Activated CD8-positive, alpha-beta memory T cell treated with anti-CD3 and anti-CD28 coated beads for 4 hours (primary cell): ENCODE measurements at places on chromosomes 11 and 22.
A peak's percentile ranks its signal among the peaks of the same experiment; 100 is the strongest.

- DNase-seq, result no peak
These were observed 59.9 kb downstream of the GRIK4 start for GRCh38 chr11:120571476-120571875.

GRCh38 chr11:57482782-57483561 is 22.6 kb downstream of the RTN4RL2 start:
- peak; percentile 62 for DNase-seq

GRCh38 chr22:20810645-20811044 is 36.7 kb downstream of the SERPIND1 start:
- DNase-seq, result peak; percentile 6

GRCh38 chr22:20022978-20023613 is 2.2 kb downstream of the TANGO2 start:
- DNase-seq, result no peak

GRCh38 chr22:41491374-41492100 is 22.6 kb downstream of the ACO2 start:
- no peak for DNase-seq

DNA sequence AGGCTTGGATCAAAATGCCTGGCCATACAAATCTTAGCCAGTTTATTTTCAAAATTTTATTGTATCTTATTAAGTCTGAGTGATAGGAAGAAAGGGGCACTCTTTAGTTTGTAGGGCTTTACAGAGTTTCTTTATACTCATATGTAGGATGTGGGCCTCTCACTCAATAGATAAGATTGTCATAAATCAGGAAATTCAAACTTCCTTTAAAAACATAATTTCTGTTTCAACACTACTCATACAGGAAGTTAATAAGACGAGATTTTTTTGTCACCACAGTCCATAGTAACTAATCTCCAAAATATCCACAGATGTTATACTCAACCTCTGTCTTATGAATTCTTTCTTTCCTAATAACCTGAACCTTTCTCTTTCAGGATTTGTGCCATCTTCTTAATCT is 13.3 kb upstream of the OR56B4 start:
- no peak for DNase-seq

- DNase-seq, result no peak
These were observed 268.1 kb upstream of the ISX start for GRCh38 chr22:34797826-34798225.

- DNase-seq, result no peak
These were observed 9.2 kb upstream of the NDUFS8 start for GRCh38 chr11:68021167-68021787.

DNA sequence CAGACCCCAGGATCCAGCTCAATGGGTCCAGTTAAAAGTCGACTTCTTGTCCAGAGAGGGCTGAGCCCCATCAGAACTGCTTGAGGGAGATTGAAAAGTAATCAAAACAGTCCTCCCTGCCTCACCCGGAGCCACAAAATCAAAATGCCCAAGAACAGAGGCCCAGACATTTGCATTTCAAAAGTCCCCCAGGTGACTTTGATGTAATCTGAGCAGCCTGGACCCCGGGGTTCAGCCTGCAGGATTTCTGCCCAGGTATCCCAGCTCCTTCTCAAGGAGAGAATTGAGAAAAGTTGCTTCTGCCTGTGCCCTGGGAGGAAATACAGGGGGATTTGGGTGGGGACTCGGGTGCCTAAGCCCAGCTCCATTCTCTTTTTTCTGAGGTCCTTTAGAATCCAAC is 1385.0 kb downstream of the TBC1D22A start:
- no peak for DNase-seq

DNA sequence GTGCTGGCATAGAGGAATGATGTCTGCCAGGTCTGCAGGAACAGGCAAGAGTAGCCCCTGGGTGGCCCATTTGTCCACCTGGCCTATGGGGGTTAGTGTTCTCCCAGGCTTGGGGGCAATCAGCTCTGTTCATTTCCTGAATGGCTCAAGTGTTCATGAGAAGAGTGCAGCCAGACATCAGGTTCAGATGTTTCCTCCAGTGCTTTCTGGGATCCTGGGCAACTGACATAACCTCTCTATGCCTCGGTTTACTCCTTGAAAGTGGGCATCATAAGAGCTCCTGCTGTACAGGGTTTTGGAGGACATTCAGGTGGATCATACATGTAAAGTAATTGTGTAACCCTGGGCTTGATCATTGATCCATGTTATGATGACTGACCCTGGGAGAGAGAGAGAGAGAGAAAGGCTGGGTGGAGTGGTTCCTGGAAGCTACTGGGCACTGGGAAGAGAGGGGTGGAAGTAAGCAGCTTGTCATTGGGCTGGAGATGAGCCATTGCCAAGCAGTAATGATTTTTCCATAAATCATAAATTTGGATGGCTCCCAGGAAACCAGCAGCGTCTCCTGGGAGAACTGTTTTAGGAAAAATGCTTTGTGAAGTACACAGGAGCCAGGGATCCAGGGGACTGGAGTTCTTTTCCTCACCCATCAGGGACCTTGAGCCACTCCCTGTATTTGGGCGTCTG is 30.2 kb upstream of the ACCSL start:
- no peak for DNase-seq

DNA sequence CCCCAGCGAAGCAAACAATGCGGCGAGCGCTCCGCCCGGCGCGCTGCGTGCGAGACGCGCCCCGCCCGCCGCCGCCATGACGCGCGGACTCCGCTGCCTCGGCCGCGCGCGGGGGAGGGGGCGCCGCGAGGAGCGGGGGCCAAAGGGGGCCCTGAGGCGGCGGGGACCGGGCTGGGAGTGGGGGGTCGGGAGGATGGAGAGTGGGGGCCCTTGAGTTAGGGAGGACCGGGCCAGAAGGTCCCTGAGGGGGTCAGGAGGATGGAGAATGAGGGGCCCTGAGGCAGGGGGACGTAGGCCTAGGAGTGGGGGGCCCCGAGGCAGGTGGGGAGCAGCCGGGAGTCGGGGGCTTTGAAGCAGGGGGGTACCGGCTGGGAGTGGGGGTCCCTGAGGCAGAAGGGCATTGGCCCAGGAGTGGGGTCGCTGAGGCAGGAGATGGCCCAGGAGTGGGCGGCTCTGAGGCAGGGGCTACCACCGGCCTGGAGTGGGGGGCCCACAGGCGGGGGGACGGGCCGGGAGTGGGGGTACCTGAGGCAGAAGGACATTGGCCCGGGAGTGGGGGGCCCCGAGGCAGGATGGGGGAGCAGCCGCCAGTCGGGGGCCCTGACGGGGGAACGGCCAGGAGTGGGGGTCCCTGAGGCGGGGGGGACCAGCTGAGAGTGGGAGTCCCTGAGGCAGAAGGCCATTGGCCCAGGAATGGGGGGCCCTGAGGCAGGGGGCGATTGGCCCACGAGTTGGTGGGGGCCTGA is at the start of gene BRD1:
Gene BRD1 (minus strand): TSS at position 21 of the 746 bp plus-strand sequence. CDS start 3,556 bp downstream, outside the sequence.
- no peak for DNase-seq

GRCh38 chr11:13038366-13038765 is 29.2 kb downstream of the RASSF10 start:
- DNase-seq, result no peak

DNA sequence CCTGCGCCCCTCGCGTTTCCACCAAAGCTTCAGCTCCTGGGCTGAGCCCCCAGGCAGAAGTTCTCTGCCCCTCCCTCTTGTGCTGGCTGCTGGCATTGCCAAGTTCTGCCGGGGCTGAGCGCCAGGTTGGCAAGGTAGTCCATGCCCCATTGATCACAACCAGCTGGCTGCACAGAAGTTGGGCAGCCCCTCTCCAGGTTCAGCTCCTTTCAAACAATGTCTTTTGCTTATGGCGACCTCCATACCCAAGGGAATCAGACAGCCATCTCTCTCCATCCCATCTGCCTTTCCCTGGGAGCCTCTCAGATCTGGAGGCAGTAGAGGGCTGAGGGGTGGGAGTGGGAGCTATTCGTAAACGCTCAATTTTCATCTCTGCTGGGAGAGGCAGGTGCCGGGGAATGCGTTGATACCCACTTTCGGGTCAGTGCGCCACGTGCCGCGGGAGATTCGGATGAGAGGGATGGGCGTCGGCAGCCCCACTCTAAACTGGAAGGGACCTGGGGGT is 1.5 kb downstream of the ADAMTS8 start:
- DNase-seq, result no peak

DNA sequence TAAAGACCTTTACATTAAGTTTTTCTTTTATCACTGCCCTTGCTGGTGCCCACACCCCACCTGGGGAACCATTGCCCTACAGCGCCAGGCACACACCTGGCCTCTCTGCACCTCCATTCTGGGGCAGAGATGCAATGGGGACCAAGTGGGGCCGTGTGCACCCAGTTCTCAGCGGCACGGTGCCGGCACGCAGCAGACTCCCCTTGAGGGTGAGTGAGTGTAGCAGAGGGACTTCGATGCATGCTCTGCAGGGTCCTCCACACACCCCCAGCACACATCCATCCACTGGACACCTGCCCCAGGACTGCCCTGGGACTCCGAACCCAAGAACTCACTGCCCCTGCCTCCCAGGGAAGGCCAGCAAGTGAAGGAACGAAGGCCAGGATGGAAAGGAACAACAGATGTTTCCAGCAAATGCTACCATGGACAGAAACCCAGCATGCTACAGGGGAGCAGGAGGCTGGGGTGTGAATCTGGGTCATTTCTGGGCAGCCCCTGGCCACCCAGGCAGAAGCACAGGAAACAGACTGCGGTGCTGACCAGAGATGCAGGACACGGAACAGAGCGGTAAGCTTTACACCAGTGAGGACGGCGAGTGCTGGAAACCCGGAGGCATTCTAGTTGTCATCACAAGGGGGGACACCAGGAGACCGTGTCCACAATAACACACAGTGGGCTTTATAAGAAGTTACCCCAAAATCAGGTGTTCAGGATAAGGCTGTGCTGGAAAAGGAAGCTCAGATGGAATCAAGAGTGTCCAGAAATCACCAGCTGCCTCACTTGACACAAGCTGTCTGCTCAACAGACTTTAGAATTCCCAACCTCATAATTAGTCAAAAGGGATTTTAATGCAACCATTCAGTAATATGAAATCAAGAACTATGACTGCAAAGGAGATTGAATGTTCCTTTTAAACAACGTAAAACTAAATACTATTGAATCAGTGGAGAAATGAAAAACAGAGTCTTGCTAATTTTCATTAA is 32.7 kb upstream of the MOB2 start:
- no peak for DNase-seq

- no peak for DNase-seq
These were observed 15.2 kb upstream of the OR52K2 start for GRCh38 chr11:4433856-4434255.

- no peak for DNase-seq
These were observed 342.6 kb upstream of the B3GAT1 start for GRCh38 chr11:134754521-134755198.

- DNase-seq, result no peak
These were observed 16.0 kb upstream of the BMAL1 start for GRCh38 chr11:13261591-13262061.

GRCh38 chr11:117610901-117611300 is 186.1 kb downstream of the DSCAML1 start:
- DNase-seq, result no peak

GRCh38 chr11:71499546-71499945 is 27.5 kb upstream of the KRTAP5-7 start:
- DNase-seq, result no peak

- no peak for DNase-seq
These were observed 66.4 kb upstream of the SLC22A12 start for GRCh38 chr11:64524534-64525042.

GRCh38 chr11:122085264-122085663 is 30.8 kb downstream of the BLID start:
- DNase-seq, result no peak
